ENCODE measurements at places on chromosomes 4 and X.

GRCh38 chr4:1804638-1805492 lies 11.8 kb downstream of the FGFR3 start:
- no peak for DNase-seq

- no peak for DNase-seq
These were observed 40.0 kb downstream of the C4orf51 start for GRCh38 chr4:145719752-145720624.

DNA sequence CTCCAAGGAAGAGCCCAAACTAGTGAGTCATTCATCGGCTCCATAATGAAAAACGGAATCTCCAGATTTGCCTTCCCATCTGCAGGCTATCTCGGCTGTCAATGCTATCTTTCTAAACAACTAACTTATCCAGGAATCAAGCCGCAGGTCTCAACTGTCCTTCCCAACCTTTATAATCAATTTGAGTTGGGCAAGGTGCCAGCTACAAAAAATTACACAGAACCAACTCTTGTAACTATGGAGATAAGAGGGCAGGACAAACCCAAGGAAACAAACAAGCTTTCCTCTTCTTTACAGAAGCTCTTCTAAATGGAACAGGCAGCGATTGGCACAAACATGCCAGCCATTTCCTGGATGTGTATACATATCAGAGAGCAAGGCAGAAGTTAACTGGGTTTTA lies 61.2 kb upstream of the RAI2 start:
- no peak for DNase-seq

GRCh38 chr4:165799384-165799815 lies 73.6 kb upstream of the TLL1 start:
- DNase-seq = no peak

DNA sequence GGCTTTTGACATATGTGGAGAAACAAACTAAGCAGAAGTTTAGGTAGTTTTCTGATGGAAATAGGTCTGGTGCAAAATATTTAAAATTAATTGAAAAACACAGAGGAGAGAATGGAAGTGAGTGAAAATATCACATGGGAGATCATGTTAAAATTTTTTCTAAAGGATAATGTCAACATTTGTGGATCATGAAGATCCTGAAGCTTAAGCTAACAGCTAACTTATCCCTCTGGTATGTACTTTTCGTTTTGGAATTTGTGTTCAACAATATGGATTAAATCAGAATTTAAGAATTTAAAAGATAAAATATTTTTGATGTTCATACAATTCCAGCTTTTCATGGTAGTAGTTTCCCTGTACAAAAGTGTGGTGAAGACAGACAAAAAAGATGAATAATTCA lies 572.8 kb upstream of the FAM241A start:
- no peak for DNase-seq

DNA sequence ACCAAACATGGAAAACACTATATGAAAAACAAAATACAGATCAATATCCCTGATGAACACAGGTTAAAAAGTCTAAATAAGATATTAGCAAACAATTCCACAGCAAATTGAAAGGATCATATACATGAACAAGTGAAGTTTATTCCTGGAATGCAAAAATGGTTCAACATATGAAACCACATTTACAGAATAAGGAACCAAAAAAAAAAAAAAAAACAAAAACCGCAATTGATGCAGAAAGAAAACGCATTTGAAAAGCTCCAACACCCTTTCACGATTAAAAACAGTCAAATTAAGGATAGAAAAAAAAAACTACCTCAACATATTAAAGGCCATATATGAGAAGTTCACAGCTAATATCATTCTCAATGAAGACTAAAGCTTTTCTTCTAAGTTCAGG lies 45.4 kb upstream of the STS start:
- no peak for DNase-seq

DNA sequence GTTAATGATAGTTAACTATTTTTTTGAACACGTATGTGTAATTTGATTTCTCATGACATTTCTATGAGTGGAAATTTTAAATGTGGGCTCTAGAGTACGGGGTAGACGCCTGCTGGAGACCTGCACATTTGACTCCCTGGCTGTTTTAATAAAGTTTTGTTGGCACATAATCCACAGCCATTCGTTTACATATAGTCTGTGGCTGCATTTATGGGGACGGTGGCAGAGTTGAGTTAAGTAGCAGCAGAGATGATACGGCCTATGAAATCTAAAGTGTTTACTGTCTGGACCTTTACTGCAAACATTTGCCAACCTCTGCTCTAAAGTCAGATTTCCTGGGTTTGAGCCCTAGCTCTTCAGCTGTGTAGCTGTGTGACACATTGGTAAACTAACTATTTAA lies 118.8 kb downstream of the CHRNA9 start:
- DNase-seq = no peak

DNA sequence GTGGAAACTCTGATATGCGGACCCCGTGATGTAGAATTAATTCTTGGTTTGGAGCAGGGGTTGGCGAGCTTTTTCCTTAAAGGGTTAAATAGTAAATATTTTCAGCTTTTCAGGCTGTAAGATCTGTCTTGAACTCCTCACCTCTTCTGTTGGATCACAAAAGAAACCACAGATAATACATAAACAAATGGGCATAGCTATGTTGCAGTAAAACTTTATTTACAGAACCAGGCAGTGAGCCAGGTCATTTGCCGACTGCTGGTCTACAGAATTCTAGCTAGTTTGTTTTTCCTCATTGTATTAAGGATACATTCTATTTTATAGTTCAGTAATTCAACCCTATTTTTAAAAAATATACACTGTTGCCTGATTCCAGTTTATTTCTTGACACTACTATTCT lies 116.6 kb downstream of the PAPSS1 start:
- DNase-seq = no peak

DNA sequence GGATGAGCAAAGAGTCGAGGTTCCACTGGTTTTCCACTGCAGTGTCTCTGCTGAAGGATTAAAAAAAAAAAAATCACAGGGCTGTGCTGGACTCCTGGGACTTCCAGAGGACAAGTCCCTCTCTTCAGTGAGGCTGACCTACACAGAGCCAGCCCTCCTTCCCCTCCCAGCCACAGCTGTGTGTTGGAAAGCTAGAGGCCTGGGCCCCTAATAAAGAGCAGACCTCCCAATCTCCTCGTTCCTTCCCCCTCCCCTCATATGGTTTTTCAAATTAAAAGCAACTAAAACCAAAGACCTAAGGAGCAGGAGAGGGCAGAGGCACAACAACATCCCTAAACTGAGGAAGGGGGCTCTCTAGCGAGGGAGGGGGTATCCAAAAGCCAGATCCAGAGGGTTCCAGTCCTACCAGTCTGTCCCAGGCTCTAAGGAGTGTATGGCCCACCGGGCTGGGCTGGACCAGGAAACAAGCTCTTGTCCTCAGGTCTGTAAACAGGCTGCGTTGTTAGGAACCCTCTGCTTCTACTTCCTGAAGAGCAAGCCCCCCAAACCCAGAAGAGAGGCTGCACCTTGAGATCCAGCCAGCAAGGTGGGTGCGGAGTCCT lies 4.0 kb upstream of the PDGFRA start:
- DNase-seq = peak; percentile 61

DNA sequence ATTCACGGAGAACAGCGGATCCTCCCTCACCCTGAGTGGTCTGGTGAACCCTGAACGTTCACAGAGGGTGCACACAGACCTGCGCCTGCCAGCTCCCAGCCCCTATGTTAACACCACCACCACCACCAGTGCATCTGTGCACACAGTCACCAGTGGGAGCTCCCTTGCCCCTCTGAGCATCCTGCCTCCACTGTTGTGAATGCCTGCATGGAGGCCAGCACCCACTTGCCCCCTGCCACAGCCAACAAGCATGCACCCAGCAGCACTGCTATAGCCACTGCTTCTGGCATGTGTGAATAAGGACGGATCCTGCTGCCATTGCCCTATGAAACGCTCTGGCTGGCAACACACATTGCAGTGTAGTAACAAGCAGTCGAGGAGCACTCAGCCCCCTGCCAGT lies 29.1 kb upstream of the PWWP3B start:
- no peak for DNase-seq

- DNase-seq = no peak
These were observed 72.9 kb downstream of the LRP2BP start for GRCh38 chr4:185322803-185323202.

GRCh38 chr4:80465238-80465637 lies 129.7 kb downstream of the CFAP299 start:
- no peak for DNase-seq

- DNase-seq = no peak
These were observed 474.8 kb downstream of the PCDH10 start for GRCh38 chr4:133623847-133624246.

- DNase-seq = no peak
These were observed 70.2 kb upstream of the PLS3 start for GRCh38 chrX:115490814-115491213.

DNA sequence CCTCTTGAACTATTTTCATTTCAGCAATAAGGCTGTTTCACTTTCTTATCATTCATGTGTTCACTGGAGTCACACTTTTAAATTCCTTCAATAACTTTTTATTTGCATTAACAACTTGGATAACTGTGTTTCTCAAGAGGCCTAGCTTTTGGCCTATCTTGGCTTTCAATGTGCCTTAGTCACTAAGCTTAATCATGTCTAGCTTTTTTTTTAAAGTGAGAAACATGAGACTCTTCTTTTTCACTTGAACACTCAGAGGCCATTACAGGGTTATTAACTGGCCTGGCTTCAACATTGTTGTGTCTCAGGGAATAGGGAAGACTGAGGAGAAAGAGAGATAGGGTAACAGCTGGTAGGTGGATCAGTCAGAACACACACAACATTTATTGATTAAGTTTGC lies 64.0 kb upstream of the VCX2 start:
- no peak for DNase-seq

GRCh38 chr4:84238247-84239090 lies 260.6 kb downstream of the NKX6-1 start:
- DNase-seq = no peak

- no peak for DNase-seq
These were observed 103.7 kb downstream of the RBM47 start for GRCh38 chr4:40525752-40526598.

GRCh38 chr4:57985161-57985560 lies 875.0 kb upstream of the IGFBP7 start:
- no peak for DNase-seq

DNA sequence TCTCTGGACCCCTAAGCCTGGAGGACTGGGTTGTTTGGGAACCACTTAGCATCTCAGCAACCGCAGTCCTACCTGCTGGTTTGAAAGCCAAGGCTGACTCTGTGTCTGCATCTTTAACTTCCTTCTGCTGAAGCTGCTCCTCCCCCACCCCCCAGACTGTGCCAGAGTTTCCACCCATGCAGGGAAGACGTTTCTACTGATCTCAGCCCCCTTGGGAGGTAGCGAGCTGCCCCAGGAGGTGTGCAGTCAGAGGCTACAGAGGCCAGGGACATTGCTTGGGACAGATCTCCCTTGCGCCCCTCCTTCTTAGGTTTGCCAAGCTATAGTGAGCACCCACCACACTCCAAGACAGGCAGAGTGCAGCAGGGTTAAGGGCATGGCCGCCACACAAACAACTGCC lies 4.7 kb upstream of the FATE1 start:
- no peak for DNase-seq

- no peak for DNase-seq
These were observed 10.7 kb downstream of the CLNK start for GRCh38 chr4:10673817-10674369.

DNA sequence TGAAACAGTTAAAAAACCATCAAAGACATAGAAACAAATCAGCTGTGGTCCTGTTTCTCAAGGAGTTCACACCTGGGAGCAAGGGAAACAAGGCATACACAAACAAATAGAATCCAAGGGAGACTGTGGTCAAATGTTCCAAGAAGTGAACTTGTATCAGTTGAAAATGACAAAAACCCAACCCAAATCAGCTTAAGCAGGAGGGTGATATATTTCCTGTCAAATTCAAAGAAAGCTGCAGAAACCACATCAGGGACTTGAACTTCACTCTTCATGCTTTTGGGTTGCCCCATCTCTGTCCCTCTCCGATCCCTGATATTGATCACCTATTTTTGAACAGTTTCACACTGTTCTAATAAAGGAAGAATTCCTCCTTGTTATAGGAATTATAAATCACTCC lies 148.6 kb upstream of the FMR1 start:
- no peak for DNase-seq

DNA sequence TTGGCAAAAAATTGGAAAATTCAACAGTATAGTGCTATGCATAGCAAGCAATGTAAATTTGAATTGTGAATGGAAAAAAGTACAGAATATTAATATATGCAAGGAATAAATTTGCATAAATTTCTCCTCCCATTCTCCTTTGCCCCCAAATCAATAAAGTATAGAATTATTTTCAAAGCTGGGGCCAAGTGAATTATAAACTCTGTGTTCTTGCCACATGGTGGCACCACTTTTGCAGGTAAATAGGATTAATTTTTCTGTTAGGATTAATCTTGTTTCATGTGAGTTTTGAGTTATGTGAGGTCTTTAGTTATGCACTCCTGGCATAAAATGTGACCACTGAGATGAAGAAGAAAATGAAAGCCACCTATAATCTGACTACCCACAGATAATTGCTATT lies 19.9 kb downstream of the COPS4 start:
- no peak for DNase-seq

GRCh38 chrX:129777218-129778030 lies 2.3 kb upstream of the SASH3 start:
- no peak for DNase-seq

GRCh38 chrX:41265615-41266014 lies 68.3 kb upstream of the DDX3X start:
- no peak for DNase-seq

- no peak for DNase-seq
These were observed 146.3 kb upstream of the RPS6KA3 start for GRCh38 chrX:20412871-20413486.

DNA sequence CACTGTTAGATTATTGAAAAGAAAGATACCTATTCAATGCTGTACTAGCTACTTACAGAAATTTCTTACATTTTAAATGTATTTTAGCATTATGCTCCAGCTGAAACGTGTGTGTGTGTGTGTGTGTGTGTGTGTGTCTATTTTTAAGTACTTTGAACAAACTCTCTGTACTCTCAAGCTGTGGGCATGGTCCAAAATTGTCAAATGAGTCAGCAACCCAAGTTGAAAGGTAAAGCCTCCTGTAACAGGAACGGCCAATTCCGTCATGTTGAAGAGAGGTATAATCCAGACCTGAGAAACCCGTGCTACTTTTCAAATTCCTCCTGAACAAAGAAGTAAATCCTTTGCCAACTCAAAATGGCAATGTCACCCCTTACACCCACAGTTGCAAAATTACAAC lies 20.5 kb downstream of the MAOB start:
- no peak for DNase-seq

DNA sequence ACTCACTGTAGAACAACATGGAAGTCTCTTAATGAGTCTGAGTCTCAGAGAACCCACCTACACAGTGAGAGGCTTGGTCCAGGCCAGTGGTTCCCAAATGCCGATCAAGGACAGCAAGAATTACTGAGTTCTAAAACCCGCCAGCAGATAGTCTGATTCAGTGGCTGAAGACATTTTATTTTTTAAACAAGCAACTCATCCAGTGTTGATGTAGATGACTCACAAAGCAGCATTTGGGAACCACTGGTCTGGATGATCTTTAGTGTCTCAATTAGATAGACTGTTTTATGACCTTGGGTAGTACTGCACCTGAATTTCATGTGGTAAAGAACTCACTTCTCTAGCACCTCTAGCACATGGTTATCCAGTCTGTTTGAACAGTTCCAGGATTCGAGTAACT lies 193.6 kb downstream of the FBXW7 start:
- no peak for DNase-seq
